MG63 (cell line): ENCODE measurements at places on chromosomes 16 and 17. TPM values are rescaled to one million over a fixed set of nuclear protein-coding genes. Genes with fewer than 3 reads are reported as not detected.

IL32 gene
- 4.4 and 11.5 TPM in 2 replicates for total RNA-seq

C17orf67 gene
- 0.63 TPM in 1 of 2 replicates, not detected in the other for total RNA-seq

CTRB2 gene
- total RNA-seq = not detected in 2 replicates

C16orf96 gene
- total RNA-seq = not detected in 2 replicates

NOD2 gene
- not detected in 2 replicates for total RNA-seq
